ENCODE measurements at places on chromosomes 1 and 21.

GRCh38 chr1:34066166-34066565, 98.9 kb downstream of the CSMD2 start:
- DNase-seq = no peak

DNA sequence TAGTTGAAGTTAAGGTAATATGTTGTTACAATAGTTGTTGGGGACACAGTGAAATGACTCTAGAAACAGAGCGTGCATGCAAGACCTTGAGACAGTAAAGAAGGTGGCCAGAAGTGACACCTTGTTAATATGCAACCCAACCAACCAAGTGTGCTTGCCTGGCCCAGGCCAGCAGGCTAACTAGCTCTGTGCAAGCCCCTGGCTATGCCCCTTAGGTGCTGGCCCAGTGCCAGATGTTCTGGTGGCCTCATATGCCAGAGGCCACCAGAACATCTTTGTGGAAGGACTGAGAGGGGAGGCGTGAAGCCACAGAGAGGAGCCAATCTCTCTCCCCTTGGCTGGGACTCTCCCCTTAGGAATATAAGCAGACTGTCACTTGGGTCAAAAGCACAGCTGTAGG, 111.2 kb upstream of the JUN start:
- no peak for DNase-seq

- no peak for DNase-seq
Observed at GRCh38 chr1:111515291-111516004, 12.0 kb upstream of the ADORA3 start.

- DNase-seq = no peak
Observed at GRCh38 chr1:203805689-203806088, 10.3 kb downstream of the ZBED6 start.

- no peak for DNase-seq
Observed at GRCh38 chr1:95953015-95953414, 719.0 kb downstream of the RWDD3 start.
